ENCODE measurements at places on chromosomes 7 and 10. TPM values are rescaled to one million over a fixed set of nuclear protein-coding genes. Genes with fewer than 3 reads are reported as not detected.

DNA sequence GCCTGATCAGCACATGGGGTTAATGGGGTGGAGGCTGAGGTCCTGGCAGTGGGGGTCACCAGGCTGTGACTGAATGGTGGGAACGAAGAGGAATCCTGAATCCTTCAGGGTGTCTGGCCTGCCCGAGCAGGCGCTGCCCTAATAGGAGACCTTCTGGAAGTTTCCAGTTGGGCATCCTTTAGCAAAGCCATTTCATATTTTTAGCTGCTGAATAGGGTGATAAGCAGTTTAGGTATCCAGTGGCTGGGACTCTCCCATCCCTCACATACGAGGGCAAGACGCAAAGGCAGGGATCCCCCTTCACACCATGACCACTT is 159.3 kb downstream of the SH3PXD2A start:
- DNase-seq: no peak

DNA sequence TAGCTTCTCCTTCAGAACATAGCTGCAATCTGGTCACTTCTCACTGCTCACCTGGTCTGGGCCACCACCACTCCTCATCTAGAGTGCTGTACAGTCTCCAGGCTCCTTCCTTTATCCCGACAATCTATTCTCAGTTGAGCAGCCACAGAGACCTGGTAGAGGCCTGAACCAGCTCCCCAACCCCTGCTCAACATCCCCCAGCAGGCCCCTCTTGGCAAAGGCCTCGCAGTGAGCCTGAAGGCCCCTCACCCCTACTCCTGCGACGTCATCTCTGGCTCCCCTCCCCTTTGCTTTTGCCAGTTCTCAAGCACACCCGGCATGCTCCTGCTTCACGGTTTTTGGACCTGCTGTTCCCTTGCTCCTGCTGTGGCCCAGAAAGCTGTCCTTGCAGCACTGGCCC is 113.9 kb downstream of the ARHGAP22 start:
- no peak for DNase-seq

The KIF20B gene
- 20.3 TPM for total RNA-seq

The BEND7 gene
- 40.7 TPM for total RNA-seq

The CRPPA gene
- 4.1 TPM for total RNA-seq

All from mesothelial cell of epicardium (in vitro differentiated cells).